NCI-H2227 treated with DMSO at 0.1 percent for 48 hours (cell line): ENCODE measurements at places on chromosomes 16 and 17.

- DNase-seq: peak; percentile 34
Measured at GRCh38 chr16:68972720-68973119, 129.4 kb downstream of the TANGO6 start.

DNA sequence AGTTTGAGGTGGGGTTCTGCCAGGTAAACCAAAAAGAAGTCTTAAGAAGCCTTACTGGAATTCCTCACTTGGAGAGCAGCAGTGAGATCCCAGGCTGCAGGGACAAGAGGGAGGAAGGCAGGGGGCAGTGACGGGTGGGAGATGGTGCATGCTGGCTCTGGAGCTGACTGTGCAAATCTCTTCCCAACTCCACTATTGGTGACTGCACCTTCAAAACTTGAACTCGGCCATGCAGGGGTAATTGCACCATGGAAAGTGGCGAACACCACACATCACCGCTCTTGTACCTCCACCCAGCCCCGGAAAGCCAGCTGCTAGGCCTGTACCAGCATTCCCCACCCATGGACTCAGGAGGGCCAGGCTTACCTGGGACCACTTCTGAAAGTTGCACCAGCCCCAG is 51.4 kb upstream of the CDR2 start:
- DNase-seq: no peak

- no peak for DNase-seq
Measured at GRCh38 chr16:72537664-72538063, 365.7 kb upstream of the PMFBP1 start.

DNA sequence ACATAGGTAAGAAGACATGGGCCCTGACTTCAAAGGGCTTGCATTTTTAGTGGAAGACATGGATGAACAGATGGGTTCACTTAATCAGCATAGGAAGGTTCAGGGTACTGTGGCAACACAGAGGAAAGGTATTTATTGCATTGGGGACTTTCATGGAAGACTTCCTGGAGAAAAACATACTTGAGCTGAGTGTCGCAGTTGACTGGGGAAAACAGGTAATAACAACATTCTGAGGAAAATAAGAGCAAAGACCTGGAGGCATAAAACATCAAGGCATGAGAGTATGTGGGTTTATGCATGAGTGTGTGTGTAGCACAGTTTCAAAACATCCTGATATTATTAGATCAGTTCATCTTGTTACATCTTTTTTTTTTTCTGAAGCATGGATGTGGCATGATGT is 82.7 kb downstream of the MAP2K6 start:
- DNase-seq: no peak

DNA sequence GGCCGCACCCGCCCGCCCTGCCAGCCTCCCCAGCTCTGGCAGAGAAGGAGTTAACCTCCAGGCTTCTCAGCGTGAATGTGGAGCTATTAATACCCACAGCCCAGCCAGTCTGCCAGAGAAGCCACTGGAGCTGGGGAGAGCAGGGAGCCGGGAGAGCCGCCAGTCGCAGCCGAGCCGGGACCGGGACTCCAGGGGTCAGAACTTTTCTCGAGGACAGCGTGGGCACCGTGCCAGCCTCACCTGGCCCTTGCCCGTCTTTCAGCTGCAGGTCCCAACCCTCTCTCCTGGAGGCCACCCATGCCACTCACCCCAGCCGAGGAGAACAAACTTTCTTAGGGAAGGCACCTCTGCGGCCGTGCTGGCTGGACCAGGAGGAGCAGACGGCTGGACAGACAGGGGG is 33.8 kb upstream of the SBK1 start:
- peak; percentile 29 for DNase-seq

GRCh38 chr16:85718682-85719081 is 29.9 kb upstream of the GINS2 start:
- no peak for DNase-seq

DNA sequence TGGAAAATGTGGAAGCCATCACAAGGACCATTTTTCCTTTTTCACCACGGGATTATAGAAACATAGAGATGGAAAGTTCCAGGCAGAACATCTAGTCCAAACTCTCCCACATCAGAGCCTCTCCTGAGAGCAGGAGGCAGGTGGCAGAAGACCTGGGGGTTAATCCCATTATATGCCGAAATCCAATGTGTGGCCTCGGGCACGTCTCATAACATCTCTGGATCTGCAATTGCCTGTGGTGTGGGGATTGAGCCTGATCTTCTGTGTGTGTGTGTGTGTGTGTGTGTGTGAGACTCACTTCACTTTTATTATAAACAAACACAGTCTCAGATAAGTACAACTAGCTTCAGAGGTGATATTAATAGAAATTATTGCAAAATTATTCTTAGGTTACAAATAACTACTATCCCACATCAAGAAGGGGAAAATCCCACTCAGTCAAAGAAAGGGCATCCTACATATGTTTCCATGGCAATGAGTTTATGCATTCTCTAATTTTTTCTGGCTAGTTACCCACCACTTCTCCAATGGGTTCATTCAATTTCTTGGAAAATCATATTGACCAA is 199.1 kb downstream of the FOXL1 start:
- DNase-seq: no peak

DNA sequence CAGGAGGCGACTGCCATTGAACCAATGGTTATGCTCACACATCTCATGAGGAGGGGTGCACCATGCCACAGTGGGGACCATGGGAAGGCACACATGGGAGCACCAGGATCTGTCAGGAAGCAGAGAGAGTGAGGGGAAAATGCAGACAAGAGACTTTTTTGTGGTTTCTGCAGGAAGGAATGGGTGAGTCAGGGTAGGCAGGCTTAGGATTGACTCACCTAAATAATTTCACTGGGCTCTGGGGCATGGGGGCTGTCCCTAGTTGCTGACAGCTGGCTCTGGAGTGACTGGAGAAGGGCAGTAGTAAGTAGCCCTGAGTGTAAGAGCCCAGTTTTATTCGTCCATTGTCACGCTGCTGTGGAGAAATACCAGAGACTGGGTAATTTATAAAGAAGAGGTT is 202.4 kb downstream of the AXIN2 start:
- no peak for DNase-seq

- DNase-seq: no peak
Measured at GRCh38 chr16:19716183-19716582, 1.8 kb downstream of the KNOP1 start.

GRCh38 chr17:45792995-45793755 is 9.1 kb downstream of the CRHR1 start:
- no peak for DNase-seq

- no peak for DNase-seq
Measured at GRCh38 chr16:79422064-79422463, 178.5 kb downstream of the MAF start.

DNA sequence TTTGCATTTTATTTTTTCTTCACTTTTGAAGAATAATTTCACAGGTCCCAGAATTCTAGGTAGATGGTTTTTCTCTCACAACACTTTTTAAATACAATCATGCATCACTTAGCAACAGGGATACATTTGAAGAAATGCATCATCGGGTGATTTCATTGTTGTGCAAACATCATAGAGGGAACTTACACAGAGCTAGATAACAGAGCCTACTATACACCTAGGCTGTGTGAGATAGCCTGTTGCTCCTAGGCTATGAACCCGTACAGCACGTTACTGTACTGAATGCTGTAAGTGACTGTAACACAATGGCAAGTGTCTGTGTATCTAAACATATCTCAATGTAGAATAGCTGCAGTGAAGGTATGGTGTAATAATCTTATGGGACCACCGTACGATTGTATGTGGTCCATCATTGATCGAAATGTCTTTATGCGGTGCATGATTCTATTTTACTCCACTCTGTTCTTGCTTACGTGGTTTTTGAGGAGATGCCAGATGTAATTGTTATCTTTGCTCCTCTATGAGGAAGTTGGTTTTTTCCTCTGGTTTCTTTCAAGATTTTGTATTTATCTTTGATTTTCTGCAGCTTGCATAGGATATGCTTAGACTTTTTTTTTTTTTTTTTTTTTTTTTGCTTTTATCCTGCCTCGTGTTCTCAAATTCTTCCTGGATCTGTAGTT is 35.5 kb upstream of the TMEM92 start:
- no peak for DNase-seq

DNA sequence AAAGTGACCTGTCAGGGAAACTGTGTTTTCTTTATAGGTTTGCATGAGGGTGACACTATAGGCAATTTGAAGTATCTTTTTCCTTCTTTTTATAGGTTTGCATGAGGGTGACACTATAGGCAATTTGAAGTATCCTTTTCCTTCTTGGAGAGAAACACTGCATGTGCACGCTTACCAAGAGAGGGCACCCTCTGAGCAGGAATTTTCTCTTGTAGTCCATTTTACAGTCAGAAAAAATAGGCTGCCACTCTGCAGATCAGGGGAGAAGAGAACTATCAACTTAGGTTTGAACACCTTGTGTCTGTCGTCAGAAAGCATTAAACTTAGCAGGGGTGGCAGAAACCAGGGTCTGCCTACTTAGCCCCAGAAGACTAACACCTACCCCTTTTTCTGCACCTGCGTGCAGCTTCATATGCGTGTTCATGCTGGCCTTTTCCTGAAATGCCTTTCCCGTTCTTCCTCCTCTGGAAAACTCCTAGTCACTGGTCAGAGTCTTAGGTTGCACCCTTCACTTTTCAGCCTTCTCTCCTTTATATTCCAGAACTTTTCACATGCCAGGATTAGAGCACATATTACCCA is 16.4 kb upstream of the SMIM36 start:
- DNase-seq: peak; percentile 61

DNA sequence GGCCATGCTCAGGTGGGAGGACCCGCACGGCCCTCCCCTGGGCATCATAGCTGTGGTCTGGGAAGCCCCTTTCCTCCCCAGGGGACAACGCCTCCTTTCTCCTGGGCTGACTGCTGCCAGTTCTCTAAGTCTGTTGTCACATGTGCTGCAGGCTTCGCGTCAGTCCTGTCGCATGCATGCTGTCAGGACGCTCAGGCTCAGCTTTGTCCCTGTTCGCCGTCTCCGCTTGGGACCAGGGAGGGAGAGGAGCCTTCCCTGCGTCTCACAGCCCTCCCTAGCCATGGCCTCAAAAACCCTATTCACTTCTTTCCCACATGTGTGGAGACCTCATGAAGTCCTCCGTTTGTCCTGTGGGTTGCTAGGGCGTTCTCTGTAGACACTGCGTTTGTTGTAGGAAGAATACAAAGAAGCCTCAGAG is 21.4 kb downstream of the LDHD start:
- no peak for DNase-seq
